ENCODE measurements at places on chromosomes 5 and 9.

DNA sequence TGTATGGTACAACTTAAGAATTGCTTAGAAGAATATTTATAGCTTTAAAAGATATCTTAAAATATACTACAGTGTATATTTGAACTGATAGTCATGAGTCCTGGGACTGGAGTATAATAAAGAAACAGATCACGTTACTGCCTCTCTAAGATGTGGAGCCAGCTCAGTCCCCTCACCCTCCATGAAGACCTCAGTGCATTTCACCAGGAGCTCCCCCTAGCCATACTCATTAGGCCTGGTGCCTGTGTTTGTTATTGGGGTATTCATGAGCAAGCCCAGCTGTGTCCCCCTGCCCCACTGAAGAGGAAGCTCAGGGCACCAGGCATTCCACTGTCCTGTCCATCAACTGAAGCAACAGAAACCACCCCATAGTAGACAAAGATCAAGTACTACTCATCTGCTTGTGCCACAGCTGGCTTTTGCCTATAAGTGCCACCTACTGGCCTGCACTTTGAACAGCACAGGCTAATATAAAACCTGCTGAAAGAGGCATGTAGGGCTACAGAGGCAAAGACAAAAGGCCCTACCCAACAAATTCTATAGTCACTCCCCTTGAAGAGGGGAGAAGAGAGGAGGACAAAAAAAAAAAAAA, 850.2 kb upstream of the NUDT12 start:
- no peak for DNase-seq

DNA sequence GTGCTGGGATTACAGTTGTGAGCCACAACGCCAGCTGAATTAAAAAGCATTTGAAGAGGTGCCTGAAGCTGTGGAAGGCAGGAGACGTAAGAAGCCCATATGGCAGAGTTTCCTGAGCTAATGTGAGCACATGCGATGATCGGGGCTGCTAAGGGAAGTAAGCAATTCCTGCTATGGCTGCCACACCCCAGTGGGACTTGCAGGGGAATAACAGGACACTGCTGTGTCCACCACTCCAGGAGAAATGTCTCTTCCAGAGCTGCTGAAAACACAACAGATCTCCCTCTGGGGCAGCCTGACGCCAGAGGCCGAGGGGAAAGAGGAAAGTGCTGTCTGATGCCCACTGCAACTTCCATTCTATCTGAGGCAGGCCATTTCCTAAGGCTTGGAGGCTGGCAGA, 46.2 kb upstream of the ANKRD55 start:
- DNase-seq: no peak

DNA sequence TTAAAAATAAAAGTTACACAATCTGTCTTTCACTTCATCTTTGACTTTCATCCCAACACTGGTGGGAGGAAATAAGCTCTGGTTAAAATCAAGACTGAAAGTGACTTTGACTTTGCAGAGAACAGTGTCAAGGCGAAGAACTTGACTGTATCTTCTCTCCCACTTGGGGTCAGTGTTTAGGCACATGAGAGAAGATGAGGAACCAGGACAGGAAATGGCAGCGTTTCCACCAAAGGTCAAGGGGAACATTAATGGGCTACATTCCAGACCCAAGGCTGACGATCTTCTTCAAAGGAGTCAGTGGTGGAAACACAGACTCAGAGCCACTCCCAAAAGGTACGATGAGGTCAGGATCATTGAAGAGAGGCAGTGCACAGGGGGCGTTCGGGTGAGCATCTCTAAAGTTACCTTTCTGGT, 409.5 kb downstream of the ARHGEF28 start:
- DNase-seq: no peak

DNA sequence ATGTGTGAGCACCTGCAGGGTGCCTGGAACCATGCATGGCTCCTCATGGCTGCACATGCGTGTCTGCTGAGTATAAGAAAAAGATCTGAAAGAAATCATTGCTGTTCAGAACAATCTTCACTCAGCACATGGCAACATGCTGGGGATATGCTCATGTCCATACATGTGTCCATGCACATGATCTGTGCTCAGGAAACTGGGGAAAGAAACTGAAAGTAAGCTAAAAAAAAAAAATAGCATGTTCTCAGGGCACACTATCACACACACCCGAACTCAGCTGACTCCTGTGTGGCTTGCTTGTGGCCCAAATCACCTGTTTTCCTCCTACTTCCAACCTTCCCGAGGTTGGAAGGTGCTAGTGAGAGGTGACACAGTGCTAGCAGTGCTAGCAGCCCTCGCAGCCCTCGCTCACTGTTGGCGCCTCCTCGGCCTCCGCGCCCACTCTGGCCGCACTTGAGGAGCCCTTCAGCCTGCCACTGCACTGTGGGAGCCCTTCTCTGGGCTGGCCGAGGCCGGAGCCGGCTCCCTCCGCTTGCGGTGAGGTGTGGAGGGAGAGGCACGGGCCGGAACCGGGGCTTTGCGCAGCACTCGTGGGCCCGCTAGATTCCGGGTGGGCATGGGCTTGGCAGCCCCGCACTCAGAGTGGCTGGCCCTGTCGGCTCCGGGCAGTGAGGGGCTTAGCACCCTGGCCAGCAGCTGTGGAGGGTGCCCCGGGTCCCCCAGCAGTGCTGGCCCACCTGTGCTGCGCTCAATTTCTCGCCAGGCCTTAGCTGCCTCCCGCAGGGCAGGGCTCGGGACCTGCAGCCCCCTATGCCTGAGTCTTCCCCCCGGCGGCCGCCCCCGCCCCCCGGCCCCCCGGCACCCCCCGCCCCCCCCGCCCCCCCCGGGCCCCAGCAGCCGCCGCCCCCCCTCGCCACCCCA, 76.0 kb downstream of the GADD45G start:
- no peak for DNase-seq

- no peak for DNase-seq
Measured at GRCh38 chr5:76674330-76675066, 41.4 kb upstream of the F2R start.

GRCh38 chr5:25006734-25007133, 362.0 kb upstream of the CDH10 start:
- DNase-seq: no peak

DNA sequence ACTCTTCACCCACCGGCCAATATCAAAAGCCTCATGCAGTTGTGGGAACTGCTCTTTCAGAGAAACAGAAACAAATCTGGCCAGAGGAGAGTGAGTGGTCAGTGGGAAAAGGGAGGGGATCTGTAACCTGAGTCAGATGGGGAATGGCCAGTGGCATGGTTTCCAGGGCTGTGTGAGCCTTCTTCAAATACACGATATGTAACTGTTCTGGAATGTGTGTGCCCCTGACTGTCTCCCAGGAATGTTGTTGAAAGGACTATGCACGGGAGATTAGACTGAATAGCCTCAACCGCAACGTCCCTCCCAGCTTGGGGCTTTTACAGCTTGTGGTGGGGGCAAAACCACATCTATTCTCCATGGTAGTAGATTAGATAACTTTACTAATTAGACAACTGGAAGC, 60.8 kb downstream of the SH3TC2 start:
- DNase-seq: no peak

GRCh38 chr5:95857185-95857945, 34.8 kb upstream of the GLRX start:
- no peak for DNase-seq

- no peak for DNase-seq
Measured at GRCh38 chr5:16431490-16431889, 34.1 kb downstream of the ZNF622 start.

DNA sequence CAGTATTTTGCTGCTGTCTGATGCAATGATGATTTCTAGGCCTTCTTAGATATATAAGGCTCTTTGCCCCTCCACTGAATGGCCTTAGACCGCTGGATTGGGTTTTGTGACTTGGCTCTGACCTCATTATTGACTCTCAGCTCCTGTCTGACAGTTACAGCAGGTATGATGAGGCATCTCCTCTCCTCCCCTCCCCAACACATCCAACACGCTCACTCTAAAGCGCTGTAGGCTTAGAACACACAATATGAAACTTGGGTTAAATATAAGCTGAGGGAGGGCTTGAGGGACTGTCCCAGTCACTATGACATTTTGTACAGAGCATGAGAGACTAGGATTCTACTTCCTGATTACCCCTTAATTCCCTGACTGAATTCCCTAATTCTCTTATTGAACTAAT, 18.8 kb upstream of the CER1 start:
- DNase-seq: no peak

DNA sequence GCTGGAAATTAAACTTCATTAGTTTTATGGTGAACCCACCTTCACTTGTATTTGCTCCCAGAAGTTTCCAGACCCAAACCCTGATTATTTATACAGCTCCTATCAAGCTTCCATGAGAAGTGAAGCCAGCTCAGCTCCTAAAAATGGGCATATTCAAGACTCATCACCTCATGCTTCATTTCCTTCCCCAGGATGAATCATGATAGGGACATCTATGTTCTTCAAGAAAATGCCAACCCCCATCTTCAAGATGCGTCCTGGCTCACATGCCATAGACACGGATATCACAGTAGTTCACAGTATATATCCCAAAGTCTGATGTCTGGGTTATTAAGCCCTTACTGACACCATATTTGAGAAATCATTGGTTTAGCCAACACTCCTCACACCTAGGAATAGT, 217.6 kb downstream of the NPR3 start:
- DNase-seq: no peak

- DNase-seq: no peak
Measured at GRCh38 chr5:150181027-150181426, 8.8 kb upstream of the SLC6A7 start.
